ENCODE measurements at places on chromosomes 5 and 9.

DNA sequence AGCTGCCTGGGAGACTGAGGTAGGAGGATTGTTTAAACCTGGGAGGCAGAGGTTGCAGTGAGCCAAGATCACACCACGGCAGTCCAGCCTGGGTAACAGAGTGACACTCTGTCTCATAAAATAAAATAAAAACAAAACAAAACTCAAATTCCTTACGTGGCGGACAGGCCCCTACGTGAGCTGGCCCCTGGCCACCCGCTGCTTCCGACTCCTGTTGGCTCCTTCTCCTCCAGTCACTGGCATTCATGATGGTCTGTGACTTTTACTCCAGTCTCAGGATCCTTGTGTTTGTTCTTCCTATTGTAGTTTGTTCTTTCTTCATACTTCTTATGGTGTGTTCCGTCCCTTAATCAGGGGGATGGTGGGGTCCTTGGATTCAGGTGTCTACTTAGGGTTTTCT, 28.5 kb upstream of the ZFR start:
- H3K27me3 ChIP-seq = no peaks in the 10 kb centered on the region
- H3K4me1 ChIP-seq = no peaks in the 10 kb centered on the region
- no peak overlapping the region for H3K4me3 ChIP-seq

GRCh38 chr5:81787474-81788242, 36.8 kb upstream of the SSBP2 start:
- no peaks in the 10 kb centered on the region for H3K36me3 ChIP-seq
- peak; percentile 76 for DNase-seq
- H3K27ac ChIP-seq = no peak overlapping the region
- no peaks in the 10 kb centered on the region for H3K27me3 ChIP-seq
- H3K4me3 ChIP-seq = no peak overlapping the region

- no peak overlapping the region for H3K27ac ChIP-seq
- H3K27me3 ChIP-seq = no peaks in the 10 kb centered on the region
- no peaks in the 10 kb centered on the region for H3K36me3 ChIP-seq
- DNase-seq = no peak
- no peaks in the 10 kb centered on the region for H3K4me1 ChIP-seq
Observed at GRCh38 chr5:151509231-151509630, 61.8 kb downstream of the SLC36A1 start.

DNA sequence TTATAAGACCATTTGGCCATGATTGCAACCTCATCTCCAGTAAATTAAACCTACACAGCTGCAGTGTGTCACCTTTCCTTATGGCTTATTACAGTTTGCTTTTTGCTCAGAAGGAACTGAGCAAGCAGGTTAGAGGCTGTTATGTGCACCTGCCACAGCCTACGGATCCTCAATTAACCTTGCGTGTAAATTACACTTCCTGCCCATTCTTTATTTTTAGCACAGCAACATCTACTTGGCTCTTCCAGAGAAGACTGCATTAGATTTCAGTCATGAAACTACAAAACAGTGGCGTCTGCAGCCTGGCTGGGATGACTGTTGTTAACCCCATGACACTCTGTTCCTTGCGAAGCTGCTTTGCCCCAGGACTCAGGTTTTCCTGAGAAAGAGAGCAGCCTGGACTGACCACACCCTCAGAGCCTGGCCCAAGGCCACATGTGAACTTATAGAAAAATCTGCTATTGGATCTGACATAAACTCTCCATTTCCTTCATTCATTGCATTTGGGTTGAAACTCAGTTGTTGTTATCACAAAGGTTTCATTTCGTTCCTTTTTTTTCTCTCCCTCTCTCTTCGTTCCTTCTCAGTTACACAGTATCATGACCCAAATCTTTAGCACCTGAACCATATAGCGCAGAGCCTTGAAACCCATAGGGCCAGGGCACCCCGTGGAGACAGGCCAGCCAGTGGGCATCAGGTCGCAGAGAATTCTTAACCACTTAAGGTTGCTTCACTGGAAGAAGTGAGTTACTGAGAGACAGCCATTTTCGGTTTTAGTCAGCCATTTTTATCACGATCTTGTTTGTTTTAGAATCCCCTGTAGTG, 138.6 kb downstream of the PALM2AKAP2 start:
- no peaks in the 10 kb centered on the region for H3K36me3 ChIP-seq
- no peak overlapping the region for H3K4me3 ChIP-seq
- H3K27me3 ChIP-seq = no peaks in the 10 kb centered on the region
- no peak overlapping the region for H3K27ac ChIP-seq

DNA sequence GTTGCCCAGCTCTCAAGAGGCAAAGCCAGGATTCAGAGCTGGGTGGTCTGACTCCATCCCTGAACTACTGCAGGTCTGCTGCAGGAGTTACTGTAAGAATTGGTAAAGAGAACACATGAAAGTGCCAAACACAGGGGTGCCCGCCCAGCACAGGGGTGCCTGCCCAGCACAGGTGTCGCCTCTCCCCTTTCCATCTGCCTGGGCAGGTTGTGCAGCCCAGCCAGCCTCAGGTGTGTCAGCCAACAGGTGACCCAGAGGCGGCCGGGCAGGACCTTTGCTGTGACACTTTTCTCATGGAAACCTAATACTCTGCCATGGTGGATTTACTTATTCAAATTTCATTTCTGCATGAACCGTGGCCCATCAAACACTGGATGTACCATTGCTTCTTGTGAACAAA, 289.7 kb upstream of the IRX4 start:
- no peak overlapping the region for H3K27ac ChIP-seq
- no peaks in the 10 kb centered on the region for H3K36me3 ChIP-seq
- H3K27me3 ChIP-seq = peaks cover 21% of the 10 kb centered on the region
- no peaks in the 10 kb centered on the region for H3K4me1 ChIP-seq
- DNase-seq = no peak

DNA sequence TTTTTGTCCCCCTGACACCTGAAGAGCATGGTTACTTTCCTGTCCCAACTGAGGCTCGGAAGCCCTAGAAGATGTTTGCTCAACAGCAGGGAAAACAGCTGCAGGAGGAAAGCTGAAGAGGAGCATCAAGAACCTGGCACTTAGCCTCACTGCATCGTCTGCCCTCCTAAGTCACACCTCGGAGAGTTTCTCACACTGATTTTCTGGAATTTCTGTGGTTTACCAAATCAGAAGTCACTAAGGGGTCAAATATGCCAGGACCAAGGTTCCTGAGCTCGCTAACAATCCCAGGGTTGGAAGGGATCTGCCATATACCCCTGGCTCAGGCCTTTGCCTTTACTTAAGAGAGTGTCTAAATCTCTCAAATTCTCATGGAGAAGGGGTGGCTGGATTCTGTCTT, 5.3 kb downstream of the IL12B start:
- no peak overlapping the region for H3K4me3 ChIP-seq
- DNase-seq = no peak
- H3K4me1 ChIP-seq = no peaks in the 10 kb centered on the region
- no peak overlapping the region for H3K27ac ChIP-seq

DNA sequence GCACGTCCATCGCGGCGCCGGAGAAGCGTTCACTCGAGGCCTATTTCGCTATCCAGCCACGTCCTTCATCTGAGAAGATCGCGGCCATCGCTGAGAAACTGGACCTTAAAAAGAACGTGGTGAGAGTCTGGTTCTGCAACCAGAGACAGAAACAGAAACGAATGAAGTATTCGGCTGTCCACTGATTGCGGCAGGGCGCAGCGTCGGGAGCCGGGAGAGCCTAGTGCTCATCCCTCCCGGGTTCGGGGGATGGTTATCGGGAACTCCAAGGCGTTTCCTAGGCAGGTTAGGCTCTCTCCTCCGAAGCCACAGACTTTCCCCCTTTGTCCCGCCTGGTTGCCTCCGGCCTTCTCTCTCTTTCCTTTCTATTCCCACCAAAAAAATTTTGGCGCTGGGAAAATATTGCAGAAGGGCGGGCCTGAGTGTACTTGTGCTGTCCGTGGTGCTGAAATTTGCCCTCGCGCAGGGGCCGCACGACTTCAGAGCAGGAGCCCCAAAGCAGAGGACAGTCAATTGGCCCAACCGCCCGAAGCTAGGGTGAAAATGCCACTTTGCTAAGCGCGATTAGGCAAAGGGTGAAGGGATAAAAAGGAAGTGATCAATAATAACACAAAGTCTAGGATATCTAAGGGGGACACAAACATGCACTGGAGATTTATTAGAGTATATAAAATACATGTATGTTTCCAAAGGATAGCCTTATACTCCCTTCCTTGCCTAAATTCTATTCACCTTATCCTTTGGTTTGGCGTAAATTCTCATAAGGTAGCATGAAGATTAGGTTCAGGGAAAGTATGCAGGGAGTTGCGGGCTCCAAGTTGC, 1.8 kb downstream of the POU4F3 start:
- DNase-seq = peak; percentile 85
- no peak overlapping the region for H3K4me3 ChIP-seq
- peaks cover 72% of the 10 kb centered on the region for H3K27me3 ChIP-seq

- no peak overlapping the region for H3K27ac ChIP-seq
- no peaks in the 10 kb centered on the region for H3K27me3 ChIP-seq
- H3K36me3 ChIP-seq = no peaks in the 10 kb centered on the region
- peak; percentile 22 for DNase-seq
Observed at GRCh38 chr9:29290516-29290915, 1717.2 kb upstream of the C9orf72 start.

DNA sequence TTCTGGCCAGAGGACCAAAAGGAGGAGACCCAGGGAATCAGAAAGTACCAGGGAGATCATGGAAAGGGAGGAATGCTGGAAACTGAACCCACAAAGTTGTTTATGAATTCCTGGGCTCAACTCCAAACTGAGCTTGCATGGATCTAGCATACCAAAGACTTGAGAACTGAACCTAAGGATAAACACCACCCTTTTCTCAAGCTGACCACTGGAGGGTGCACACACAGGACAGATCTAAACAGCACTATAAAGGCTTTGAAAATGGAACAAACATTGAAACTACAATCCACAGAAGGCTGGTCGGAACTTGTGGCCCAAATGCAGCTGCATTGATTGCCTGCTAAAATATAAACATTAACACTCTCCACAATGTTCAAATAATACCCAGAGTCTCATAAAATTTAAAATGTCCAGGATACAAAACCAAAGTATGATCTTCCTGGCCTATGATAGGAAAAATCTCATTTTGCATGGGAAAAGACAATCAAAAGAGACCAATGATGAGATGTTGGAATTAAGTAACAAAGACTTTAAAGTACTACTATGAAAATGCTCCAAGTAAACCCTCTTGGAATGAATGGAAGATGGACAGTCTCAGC, 15.6 kb upstream of the IRF1 start:
- no peaks in the 10 kb centered on the region for H3K27me3 ChIP-seq
- H3K4me1 ChIP-seq = peaks cover 10% of the 10 kb centered on the region
- no peaks in the 10 kb centered on the region for H3K36me3 ChIP-seq
- no peak overlapping the region for H3K4me3 ChIP-seq
- no peak overlapping the region for H3K27ac ChIP-seq
- DNase-seq = peak; percentile 76

DNA sequence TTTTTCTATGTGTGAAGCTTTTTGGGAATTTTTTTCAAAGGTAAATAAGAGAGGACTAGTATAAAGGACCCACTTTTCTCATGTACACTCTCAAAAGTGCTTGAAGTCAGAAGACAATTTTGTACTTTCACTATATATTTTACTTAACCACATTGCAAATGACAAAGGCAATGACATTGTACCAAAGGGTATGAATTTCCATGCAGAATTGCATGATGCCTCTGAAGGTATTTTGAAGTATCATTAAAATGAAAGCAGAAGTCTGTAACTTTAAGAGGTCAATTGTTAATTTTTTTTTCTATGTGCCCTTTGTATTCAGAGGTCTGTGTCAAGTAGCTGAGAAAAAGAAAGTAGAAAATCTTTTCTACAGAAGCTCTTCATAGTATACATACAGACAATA, 84.7 kb downstream of the ST8SIA4 start:
- H3K4me3 ChIP-seq = no peak overlapping the region
- no peak overlapping the region for H3K27ac ChIP-seq
- no peaks in the 10 kb centered on the region for H3K27me3 ChIP-seq
- H3K4me1 ChIP-seq = peaks cover 3% of the 10 kb centered on the region
- H3K36me3 ChIP-seq = peaks cover 3% of the 10 kb centered on the region
- no peak for DNase-seq

GRCh38 chr9:70411121-70411929, 3.1 kb downstream of the KLF9 start:
- H3K27ac ChIP-seq = peak overlapping the region; percentile 96
- H3K36me3 ChIP-seq = no peaks in the 10 kb centered on the region
- DNase-seq = peak; percentile 75
- H3K4me1 ChIP-seq = peaks cover 52% of the 10 kb centered on the region
- H3K4me3 ChIP-seq = no peak overlapping the region

GRCh38 chr9:81207651-81208050, 481.7 kb downstream of the TLE1 start:
- H3K4me1 ChIP-seq = no peaks in the 10 kb centered on the region
- no peak overlapping the region for H3K27ac ChIP-seq
- H3K36me3 ChIP-seq = no peaks in the 10 kb centered on the region
- H3K4me3 ChIP-seq = no peak overlapping the region
- H3K27me3 ChIP-seq = no peaks in the 10 kb centered on the region

GRCh38 chr9:94586814-94587213, 6.8 kb downstream of the FBP2 start:
- DNase-seq = no peak
- no peaks in the 10 kb centered on the region for H3K4me1 ChIP-seq
- no peak overlapping the region for H3K4me3 ChIP-seq

DNA sequence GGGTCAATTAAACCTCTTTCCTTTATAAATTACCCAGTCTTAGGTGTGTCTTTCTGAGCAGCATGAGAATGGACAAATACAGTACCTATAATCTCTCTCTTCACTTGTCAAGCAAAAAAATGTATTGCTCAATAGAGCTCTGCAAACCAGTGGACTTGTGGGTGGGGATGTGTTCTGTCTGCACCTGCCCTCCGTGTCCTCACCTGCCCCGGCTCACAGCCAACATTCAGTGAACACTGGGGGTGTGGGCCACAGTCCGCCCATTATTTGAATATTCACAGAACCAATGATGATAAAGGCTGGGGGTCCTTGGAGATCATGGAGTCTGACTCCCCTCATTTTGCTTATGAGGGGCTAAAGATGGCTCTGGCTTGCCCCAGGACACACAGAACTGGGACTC, 36.9 kb upstream of the MED27 start:
- H3K27ac ChIP-seq = no peak overlapping the region
- H3K36me3 ChIP-seq = no peaks in the 10 kb centered on the region
- H3K4me1 ChIP-seq = no peaks in the 10 kb centered on the region
- no peak for DNase-seq
- peaks cover 2% of the 10 kb centered on the region for H3K27me3 ChIP-seq

DNA sequence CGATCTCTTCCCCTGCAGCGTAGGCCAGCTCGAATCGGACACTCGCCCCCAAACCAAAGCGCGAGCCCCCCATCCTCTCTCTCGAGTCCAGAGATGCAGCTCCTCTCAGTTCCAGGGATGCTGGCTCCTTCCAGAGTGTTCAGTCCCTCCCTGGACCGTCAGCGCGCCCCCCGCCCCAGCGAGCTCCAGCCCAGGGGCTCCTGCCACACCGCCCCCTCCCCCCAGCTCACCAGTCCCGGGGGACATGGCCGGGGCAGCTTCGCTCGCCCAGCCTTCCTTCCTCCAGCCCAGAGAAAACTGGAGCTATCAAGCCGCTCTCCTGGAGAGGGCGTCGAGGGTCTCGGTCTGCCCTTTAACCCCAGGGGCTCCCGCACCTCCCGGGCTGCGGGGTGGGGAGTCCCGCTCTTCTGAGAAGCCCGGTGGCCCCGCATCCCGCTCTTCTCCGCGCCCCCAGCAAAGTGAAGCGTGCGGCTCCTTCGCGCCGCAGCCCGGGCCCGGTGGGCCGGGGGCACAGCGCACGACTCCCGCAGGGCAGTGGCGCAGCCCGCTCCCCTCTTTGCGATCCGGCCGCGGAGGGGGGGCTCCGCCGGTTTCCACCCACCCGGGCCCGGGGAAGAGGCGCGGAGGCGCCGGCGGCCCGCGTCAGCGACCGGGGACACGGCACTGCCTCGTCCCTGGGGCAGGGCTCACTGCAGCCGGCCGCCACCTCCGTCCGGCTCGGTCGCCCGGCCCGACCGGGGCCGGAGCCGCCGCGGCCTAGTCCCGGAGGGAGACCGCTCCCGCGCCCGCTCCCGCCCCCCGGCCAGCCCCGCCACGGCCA, 587 bp downstream of the MIER3 start:
- H3K27ac ChIP-seq = peak overlapping the region; percentile 68
- H3K4me1 ChIP-seq = peaks cover 19% of the 10 kb centered on the region
- H3K4me3 ChIP-seq = peak overlapping the region; percentile 85
- peak; percentile 44 for DNase-seq
- peaks cover 2% of the 10 kb centered on the region for H3K36me3 ChIP-seq
